ENCODE measurements at places on chromosomes 11 and 22.
A peak's percentile ranks its signal among the peaks of the same experiment; 100 is the strongest.

DNA sequence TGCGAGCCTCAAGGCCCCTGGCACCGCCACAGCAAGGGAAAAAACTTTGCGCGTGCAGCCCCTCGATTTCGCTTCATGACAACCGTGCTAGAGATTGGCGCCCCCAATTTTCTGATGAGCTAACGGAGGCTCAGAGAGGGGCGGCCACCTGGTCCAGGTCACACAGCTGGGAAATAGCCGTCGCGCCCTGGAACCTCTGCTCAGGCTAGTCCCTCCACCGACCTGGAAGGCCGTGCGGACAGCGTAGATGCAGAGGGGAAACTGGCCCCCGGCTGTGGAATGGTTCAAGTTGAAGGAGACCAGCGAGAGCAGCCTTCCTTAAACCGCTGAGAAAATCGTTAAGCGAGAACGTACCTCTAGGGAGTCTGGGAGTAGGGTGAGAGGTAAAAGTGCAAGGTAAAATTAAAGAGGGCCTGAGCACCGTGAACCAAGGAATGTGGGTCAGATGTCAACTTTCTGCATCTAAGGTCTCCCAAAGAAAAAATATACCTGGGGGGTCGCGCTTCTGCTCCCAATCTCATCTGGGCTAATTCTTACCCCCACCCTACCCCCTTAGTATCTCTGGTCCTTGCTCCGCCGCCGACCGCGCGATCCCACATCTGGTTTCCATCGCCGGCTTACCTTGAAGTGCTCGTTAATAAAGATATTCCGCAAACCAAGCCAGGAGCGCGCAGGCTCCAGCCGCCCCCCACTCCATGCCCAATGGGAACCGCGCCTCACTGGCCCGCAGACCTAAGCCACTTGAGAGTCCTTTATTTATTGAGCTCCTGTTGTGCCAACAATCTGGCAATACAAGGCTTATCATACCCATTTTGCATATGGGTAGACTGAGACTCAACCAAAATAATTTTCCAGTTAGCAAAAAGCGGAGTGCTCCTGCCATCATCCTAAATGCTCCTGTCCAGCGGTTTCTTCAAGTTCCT lies 1.7 kb upstream of the ALX4 start:
- no peak for DNase-seq

DNA sequence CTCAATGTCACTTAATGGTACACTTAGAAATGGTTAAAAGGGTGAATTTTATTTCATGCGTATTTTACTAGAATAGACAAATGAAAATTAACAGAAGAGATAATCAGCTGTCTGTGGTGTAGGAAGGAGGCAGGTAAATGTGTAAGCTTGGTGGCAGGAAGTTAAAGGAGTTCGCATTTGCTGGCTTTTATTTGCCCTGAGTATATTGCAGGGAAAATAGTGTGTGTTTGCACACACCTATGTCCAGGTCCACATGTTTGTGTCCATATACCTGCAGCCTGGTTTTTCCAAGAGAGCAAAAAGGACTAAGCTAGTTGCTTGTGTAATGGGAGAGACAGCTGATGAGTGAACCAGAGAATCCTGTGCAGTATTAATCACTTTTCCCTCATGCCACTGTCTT lies 16.0 kb downstream of the NTM start:
- no peak for DNase-seq

DNA sequence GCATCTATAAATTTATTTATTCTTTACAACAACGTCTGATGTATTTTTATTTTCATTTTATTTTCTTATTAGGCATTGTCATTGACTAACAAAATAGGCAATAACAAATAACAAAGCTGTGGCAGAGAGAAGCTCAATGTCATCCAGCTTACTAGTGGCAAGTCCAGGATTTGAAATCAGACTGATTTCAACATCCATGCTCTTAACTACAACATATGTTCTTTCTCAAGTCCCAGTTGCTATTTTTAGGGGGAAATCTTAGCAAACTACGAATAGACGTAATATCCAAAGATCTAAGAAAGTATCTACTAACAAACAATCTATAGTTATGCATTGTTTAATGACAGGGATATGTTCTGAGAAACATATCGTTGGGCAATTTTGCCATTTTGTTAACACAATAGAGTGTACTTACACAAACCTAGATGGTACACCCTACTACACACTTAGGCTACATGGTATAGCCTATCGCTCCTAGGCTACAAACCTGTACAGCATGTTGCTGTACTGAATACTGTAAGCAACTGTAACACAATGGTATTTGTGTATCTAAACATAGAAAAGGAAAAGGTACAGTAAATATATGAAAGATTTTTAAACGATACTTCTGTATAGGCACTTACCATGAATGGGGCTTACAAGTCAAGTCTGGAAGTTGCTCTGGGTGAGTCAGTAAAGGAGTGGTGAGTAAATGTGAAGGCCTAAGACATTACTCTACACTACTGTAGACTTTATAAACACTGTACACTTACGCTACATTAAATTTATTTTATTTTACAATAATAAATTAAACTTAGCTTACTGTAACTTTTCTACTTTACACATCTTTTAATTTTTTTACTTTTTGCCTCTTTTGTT lies 151.3 kb downstream of the DLG2 start:
- no peak for DNase-seq

DNA sequence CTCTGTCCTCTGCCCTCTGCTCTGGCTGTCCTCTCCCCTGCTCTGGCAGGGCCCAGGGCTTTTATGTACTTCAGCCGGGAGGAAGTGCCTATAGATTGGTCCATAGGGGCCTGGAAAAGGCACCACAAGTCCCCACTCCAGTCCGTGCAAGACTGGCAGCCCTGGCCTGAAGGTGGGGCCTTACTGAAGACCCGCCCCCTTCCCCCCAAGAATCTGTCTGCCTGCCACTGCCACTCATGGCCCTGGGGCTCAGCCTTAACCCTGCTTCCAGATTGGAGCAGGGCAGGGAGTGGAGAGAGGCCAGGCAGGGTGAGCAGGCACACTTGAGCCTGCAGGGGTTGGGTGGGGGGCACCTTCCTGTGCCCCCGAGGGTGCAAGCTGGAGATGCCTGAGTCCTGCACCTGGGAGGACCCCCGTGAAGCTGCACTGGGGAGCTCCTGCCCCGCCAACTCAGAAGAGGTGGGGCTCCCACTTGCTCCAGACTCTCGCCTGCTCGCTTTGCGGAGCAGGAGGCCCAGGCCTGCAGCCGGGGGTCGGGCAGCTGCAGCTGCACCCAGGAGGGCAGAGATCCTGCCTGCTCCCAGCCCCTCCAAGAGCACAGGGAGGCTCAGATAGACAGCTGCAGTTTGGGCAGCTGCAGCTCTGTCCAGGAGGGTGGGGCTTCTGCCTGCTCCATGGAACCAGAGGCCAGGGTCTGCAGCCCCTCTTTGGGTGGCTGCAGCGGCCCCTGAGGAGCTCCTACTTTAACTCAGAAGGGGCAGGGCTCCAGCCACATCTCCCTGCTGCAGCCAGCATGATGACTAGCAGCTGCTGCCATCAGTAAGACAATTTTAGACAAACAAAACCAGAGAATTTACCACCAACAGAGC lies 51.0 kb upstream of the SC5D start:
- DNase-seq: peak; percentile 27

- DNase-seq: peak; percentile 51
Observed at GRCh38 chr11:16986434-16987204, 27.6 kb downstream of the PLEKHA7 start.

DNA sequence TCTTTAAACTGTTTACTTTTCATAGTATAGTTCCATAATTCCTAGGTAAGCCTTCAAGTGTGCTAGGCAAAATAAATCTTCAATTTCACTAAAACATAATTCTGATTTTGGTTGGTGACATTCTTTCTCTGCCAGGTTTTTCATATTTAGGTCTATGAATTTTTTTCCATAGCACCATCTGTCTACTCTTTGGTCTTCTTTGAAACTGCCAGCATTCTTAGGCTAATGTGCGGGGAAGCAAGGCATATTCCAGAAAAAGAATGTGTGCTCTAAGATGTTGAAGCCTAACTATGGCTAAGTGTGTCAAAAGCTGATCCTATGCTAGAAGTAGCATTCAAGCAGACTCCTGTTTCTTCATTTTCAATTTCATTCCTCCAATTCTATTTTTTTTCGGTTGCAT lies 213.9 kb upstream of the C11orf87 start:
- DNase-seq: no peak

DNA sequence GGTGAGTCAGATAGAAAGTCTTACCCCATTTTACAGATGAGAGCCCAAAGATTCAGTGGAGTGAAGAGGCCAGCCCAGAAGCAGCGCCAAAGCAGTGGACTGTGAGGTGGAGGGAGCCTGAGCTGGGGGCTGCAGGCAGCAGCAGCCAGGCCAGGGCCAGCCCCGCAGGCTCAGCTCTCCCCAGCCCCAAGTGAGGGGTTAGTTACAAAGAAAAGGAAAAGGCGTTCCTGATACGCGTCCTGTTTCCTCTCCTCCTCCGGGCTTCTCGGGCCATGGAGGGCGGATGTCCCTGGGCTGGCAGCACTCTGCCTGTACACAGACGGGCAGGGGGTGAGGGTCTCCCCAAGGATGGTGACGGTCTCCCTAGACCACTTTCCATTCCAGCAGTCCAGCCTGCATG lies 44.9 kb downstream of the ARRB1 start:
- DNase-seq: no peak

- DNase-seq: no peak
Observed at GRCh38 chr22:41603873-41604332, 14.3 kb upstream of the PMM1 start.

DNA sequence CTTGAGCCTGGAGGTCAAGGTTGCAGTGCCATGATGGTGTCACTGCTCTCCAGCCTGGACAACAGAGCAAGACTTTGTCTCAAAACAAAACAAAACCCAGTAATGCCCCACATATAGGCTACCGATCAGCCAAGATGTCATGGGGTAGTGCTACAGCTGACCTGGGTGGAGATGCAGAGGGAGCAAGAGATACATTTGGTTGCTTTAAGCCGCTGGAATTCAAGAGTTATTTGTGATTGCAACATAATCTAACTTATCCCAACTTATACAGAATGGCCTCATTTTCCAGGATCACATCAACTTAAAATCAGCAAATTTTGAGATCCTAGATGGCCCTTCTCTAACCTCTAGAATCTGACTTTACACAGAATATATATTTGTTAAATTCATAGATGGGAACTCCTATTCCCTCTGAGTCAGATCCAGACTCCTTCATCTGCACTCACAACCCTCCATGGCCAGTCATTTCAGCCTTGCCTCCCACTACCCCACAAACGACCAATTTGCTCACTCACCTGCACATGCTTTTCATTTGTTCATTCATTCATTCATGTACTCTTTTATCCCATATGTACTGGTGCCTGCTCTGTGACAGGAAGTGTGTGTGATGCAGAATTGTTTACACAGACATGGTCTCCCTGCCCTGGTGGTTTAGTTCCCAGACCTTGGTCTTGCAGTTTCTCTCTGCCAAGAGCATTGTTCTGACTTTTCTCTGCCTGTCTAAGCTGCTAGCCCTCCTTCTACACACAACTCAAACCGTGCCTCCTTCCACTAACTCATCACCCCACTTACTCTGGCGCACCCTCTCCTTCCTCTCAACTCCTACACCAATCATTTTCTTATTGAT lies 24.1 kb upstream of the APLNR start:
- DNase-seq: no peak

DNA sequence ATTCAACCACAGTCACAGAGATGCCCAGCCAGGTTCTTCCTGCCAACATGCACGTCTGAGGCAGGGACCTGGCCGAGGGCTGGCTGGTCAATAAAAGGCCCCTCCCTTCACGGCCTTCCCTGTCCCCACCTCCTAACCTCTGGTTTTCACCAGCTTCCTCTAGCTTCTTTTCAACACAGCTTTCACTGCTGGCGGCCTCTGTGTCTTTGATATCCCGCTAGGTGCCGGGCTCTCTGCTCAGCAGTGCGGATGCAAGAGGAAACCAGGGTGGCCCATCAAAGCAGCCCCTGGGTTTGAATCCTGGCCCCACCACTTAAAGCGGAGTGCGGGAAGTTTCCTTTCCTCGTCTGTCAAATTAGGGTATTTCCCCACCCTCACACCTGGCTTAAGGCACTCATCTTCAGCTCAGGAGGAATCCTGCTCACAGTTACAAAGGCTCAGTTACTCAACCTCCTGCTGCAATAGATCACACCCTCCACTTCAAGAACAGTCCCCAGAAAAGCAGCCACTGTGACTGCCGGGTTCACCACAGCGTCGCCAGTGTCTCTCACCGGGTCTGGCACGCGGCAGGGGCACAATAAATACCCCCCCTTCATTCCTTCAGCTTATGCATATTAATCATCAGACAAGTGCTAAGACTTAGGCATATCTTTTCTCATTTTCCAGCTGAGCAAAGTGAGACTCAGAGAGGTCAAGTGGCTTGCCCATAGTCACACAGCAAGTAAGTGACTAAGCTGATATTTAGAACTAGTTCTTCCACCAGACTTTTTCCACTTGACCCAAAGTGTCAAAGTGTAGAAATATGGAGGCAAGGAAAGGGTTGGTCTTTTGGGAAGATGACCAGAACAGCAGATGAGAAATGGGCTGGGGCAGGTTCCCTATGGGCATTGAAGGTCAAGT lies 45.7 kb downstream of the TXN2 start:
- DNase-seq: no peak

DNA sequence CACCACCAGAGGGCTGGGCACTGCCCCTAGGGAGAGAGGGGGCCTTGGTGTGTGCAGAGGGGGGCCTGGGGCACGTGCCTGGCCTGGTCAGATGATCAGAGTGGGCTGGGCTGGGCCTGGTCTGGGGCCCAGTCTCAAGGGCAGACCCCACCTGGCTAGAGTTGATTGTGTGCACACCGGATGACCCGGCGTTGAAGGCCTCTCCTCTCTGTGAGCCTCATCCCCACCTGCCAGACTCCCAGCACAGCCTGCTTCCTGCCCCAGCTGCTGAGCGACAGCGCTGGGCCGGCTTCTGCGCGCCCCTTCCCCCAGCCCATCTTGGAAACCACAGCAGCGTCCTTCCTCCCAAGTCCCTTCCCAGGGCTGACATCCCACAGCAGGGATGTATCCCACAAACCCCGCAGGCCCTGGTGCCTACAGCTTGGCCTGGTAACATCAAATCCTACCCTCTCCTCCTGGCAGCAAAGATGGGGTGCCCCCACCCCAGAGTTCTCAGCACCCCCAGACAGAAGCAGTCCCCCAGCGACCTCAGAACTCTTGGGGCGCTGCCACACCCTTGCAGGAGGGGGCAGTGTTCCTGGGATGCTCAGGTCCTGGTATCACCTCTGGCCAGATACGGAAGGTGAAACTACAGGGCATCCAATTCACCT lies 11.0 kb upstream of the TSSC4 start:
- DNase-seq: no peak

GRCh38 chr11:115980337-115981103 lies 476.3 kb upstream of the CADM1 start:
- peak; percentile 64 for DNase-seq

DNA sequence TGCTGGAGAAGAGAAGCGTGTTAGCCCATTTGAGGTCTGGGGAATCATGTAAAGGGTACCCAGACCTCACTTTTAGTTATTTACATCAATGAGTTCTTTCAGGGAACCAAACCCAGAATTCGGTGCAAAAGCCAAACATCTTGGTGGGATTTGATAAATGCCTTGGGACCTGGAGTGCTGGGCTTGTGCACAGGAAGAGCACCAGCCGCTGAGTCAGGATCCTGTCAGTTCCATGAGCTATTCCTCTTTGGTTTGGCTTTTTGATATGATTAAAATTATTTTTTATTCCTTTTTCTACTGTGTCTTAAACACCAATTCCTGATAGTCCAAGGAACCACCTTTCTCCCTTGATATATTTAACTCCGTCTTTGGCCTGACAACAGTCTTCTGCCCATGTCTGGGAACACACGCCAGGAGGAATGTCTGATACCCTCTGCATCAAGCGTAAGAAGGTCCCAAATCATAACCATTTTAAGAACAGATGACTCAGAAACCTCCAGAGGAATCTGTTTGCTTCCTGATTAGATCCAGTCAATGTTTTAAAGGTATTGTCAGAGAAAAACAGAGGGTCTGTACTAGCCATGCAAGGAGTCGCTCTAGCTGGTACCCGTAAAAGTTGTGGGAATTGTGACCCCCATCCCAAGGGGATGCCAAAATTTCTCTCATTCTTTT lies 65.2 kb downstream of the ALX4 start:
- DNase-seq: no peak
